ENCODE measurements at places on chromosomes 11 and 22.

DNA sequence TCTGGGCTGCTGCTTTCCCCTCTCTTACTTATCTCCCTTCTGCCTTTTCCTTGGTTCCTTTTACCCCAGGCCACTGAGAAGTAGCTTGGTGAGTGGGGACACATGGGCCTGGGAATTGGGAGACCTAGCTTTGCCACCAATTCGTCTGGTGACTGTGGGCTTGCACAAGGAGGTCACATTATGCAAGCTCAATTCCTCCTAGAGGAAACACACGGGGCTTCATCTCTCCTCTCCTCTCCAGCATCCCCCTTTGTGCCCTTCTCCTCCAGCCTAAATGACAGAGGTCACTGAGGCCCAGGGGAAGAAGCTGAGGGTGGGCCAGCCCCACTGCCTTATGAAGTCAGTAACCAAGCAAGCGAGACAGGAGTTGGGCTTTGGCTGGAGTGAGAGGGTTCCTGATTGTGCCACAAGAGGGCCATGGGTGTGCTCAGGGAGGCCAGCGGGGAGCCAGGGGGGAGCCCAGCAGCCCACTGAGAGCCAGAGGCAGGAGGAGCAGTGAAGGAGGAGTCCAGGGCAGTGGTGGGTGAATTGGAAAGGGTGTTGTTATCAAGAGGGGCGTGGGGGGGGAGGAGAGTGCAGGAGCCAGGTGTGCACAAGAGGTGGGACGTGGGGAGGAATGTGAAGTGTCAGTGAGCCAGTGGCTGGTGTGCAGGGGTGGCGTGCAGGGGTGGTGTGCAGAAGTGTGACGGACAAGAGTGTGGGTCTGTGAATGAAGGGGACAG, 2.0 kb downstream of the CLCF1 start:
- no peak for DNase-seq

DNA sequence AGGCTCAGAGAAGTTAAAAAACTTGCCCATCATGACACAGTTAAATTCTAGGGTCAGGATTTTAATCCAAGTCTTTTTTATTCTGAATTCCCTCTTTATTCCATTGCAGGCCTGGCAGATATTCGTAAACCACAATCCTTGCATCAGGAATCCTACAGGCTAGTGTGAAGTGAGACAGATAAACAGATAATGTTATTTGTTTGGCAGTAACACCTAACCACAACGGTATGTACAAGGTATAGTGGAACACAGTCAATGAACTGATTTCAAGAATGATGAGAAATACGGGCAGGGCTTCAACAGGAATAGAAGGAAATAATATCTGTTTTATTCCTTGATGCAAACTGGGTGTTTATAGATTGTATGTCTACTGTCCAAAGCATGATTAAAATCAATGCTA, 32.0 kb upstream of the NARS2 start:
- DNase-seq = no peak

DNA sequence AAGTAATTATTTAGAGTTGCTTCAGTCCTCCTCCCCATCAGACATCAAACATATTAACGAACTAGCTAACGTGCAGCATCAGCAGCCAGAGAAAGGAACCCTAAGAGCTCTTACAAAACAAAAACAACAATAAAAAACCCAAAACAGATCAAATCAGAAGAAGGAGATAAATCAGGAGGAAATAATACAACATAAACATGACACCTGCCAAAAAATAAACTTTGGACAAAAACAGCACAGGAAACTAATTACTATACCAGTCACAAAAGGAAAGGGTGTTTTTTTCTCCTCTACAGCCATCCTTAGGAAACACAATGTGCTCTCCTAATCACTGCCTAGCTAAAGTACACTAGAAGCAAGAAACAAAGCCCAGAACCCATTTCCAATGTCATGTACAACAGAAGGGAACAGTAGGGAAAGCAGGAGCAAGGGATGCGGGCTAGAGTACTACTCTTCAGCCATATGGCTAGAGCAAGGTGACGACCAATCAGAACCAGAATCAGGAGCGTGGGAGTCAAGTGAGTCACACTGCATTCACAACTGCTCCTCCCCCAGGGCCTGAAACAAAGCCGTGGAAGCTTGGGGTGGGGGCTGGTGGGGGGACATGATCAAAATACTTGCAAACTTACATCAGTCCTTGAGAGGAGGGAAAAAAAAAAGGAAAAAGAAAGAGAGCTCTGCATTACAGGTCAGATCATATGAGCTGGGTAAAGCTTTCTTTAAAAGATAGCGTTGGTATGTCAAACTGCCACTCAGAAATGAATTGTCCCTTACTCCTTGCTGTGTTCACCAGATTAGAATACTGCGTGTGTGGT, 60.4 kb downstream of the LARGE2 start:
- DNase-seq = no peak

- no peak for DNase-seq
Measured at GRCh38 chr11:11570823-11571222, 51.0 kb downstream of the GALNT18 start.

DNA sequence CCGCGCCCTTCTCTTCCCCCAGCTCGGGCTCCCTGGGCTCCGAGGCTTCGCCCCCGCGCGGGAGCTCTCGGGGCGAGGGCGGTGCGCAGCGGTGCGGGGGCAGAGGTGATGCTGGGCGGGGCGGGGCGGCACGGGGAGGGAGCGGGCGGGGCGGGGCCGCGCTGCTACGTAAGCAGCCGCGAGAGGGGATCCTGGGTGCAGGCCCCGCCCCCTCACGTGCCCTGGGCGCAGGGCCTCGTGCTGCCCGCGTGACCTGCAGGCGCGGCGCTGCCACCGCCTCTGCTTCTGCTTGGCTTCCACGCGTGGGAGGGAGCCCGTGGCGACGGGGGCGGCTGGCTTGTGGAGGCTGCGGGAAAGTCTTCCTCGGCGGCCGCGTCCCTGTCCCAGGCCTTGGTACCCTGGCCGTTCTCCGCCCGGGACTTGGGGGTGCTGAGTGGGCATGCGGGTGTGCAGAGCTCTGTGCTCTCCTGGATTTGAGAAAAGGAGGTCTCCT, 132.6 kb upstream of the HSD17B12 start:
- no peak for DNase-seq

DNA sequence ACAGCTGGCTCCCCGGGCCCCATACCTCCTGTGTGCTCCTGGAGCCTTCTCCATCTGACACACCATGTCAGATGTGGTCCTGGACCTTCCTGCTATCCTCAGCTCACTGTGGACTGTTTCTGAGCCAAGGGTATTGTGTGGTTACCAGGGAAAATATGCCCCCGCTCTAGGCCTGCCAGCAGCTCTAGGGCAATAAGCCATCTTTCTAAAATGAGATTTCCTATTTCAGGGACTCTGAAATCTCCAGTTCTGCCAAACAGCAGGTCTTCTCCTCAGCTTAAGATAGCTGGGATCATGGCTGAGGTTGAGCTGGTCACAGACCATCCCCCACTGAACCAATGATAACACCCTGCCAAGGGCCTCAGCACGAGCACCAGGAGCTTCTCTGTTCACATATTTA, 227.6 kb downstream of the ST3GAL4 start:
- no peak for DNase-seq

DNA sequence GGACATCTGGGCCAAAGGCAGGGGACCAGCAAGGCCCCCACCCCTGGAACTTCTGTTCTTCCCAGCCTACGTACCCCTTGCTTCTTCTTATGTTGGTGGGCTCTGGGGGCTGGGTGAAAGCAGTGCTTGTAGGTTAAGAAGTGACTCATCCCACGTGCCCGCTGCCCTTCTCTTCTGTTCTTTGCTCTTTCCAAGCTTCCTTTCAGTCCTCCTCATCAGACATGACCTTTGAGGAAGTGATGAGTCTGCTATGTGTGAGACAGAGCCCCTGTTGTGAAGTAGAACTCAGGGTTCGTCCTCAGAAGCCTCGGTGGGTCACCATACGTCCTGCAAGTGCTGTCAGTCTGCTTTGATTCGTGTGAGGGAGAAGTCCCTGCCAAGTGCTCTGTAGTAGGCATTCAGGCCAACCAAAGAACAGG, 12.7 kb downstream of the MED15 start:
- DNase-seq = no peak

GRCh38 chr11:65133724-65134123, 595 bp downstream of the SYVN1 start:
- DNase-seq = no peak

GRCh38 chr11:101929294-101929915, 13.1 kb upstream of the ANGPTL5 start:
- no peak for DNase-seq

- no peak for DNase-seq
Measured at GRCh38 chr11:95888852-95889251, 35.1 kb downstream of the MTMR2 start.

GRCh38 chr11:75558939-75559843, 2.9 kb upstream of the SERPINH1 start:
- no peak for DNase-seq

- DNase-seq = no peak
Measured at GRCh38 chr11:75477614-75477935, 44.6 kb upstream of the KLHL35 start.

GRCh38 chr11:112722148-112722547, 239.1 kb upstream of the NCAM1 start:
- no peak for DNase-seq

DNA sequence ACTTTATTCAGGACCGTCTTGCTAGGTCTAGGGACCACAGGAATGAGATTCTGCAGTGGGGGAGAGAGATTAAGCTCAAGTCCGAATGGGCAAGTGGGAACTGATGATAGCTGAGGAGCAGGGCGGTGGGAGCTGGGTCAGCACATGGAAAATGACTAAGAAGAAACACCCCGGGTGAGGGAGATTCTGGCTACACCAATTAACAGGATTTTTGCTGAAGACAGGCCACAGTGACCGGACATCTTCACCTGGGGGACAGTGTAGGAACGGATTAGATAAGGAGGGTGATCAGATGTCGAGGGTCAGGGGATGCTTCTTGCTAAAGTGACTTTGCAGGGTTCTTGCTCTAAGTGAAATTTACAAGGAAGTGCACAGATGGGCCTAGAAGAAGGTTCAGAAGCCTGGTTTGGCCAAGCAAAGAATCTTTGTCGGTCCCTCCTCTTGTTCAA, 8.5 kb upstream of the DGCR8 start:
- DNase-seq = no peak

- no peak for DNase-seq
Measured at GRCh38 chr11:5524756-5525155, 8.3 kb upstream of the UBQLNL start.

DNA sequence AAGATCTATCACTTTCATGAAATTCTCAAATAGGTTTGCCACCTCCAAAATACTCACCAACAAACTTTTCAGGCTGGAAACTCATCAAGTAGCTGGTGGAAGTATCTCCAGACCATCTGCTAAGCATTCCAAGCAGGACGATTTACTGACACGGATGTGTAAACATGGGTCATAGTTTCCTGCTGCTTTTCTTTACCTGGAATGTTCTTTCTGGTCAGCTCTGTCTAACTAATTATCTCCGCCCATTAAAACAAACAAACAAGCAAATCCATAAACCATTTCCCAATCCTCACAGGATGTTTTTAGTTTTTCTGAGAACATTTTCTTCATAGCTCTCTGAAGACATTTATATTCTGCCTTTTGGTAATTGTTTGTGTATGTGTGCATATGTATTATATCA, 397.0 kb downstream of the METTL15 start:
- DNase-seq = no peak

- no peak for DNase-seq
Measured at GRCh38 chr11:45924036-45924915, 1.8 kb downstream of the LARGE2 start.

Measured in effector CD8-positive, alpha-beta T cell (primary cell).